ENCODE measurements at places on chromosomes 5 and 9.

GRCh38 chr9:94870465-94870792 is 143.9 kb downstream of the AOPEP start:
- H3K27ac ChIP-seq: no peak overlapping the region
- no peaks in the 10 kb centered on the region for H3K36me3 ChIP-seq
- no peak overlapping the region for H3K4me3 ChIP-seq
- no peak for DNase-seq

GRCh38 chr5:151037561-151038411 is 17.4 kb downstream of the GPX3 start:
- H3K27ac ChIP-seq: no peak overlapping the region
- no peaks in the 10 kb centered on the region for H3K4me1 ChIP-seq
- H3K27me3 ChIP-seq: no peaks in the 10 kb centered on the region
- DNase-seq: no peak

DNA sequence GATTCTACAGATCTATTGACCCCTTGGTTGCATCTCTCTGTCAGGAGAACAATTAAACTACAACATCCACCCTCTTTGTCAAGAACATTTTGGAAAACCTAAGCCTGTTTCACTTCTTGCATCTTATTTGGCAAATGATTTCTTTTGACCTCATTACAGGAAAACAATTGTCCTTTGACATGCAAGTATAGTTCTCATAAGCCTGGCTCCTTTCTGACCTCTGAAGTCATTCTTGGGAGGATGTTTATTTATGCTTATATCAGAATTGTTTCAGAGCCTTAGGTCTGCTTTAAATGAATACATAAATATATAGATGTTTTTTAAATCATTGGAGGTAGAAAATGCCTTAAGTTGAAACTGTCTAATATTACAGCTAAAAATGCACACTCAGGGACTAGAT is 361.3 kb upstream of the PTGER4 start:
- H3K4me1 ChIP-seq: no peaks in the 10 kb centered on the region
- H3K4me3 ChIP-seq: no peak overlapping the region
- DNase-seq: no peak

GRCh38 chr9:106620866-106621265 is 242.1 kb upstream of the ZNF462 start:
- no peaks in the 10 kb centered on the region for H3K4me1 ChIP-seq
- H3K27me3 ChIP-seq: no peaks in the 10 kb centered on the region
- no peak overlapping the region for H3K4me3 ChIP-seq
- no peaks in the 10 kb centered on the region for H3K36me3 ChIP-seq

DNA sequence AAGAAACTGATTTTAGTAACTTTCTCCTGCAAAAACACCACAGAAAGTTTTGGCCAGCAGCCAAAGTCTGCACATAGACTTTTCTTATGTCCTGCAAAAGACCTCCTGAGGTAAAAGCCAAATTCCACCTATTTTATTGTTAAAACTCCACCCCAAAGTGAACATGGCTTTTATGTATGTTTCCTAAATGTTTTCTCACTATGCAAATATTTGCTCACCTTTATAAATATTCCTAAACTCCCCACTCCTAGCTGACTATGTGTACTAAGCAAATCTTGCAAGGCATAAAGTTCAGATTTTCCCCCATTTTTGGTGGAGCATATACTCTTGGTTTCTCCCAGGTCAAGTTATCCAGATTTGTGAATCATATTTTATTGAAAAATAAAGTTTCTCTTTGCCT is 446.2 kb downstream of the DNAH5 start:
- H3K36me3 ChIP-seq: no peaks in the 10 kb centered on the region
- no peak overlapping the region for H3K27ac ChIP-seq
- H3K4me1 ChIP-seq: no peaks in the 10 kb centered on the region
- no peak overlapping the region for H3K4me3 ChIP-seq

GRCh38 chr5:128213340-128213739 is 129.8 kb downstream of the SLC12A2 start:
- DNase-seq: no peak
- H3K27me3 ChIP-seq: no peaks in the 10 kb centered on the region
- no peaks in the 10 kb centered on the region for H3K36me3 ChIP-seq
- no peak overlapping the region for H3K27ac ChIP-seq
- H3K4me3 ChIP-seq: no peak overlapping the region

GRCh38 chr9:101083448-101084202 is 55.1 kb downstream of the PLPPR1 start:
- no peaks in the 10 kb centered on the region for H3K4me1 ChIP-seq
- no peaks in the 10 kb centered on the region for H3K27me3 ChIP-seq
- H3K27ac ChIP-seq: no peak overlapping the region
- DNase-seq: no peak
- H3K4me3 ChIP-seq: no peak overlapping the region

DNA sequence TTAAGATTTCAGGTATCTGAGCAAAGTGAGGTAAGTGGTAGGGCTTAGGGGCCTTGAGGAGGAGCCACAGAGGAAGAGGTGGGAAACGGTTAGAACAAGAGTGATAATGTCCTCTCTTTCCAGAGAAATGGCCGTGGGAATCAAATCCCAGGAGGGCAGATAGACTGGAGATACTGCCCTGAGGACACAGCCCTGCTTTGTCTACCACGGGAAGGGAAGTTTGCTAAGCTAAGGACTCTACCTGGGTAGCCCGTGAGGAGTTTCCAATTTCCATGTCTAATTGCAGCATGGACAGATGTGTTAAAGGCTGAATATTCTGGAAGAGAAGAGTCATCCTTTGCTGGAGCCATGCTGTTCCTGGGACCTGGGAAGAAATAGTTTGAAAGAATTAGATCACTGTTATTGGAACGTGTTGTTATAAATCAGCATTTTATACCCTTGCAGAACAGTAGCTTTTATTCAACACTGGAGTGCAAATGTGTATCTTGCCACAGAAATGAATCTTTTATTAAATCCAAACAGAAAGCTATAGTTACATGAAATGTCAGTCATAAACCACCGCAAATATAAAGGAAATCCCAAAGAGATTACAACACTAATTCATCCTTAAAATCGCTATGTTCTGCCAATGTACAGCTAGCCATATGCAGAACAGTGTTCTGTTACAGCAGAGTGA is 133.2 kb upstream of the LHFPL2 start:
- no peak overlapping the region for H3K27ac ChIP-seq
- H3K4me1 ChIP-seq: peaks cover 12% of the 10 kb centered on the region
- H3K4me3 ChIP-seq: no peak overlapping the region
- no peak for DNase-seq
- H3K36me3 ChIP-seq: peaks cover 21% of the 10 kb centered on the region

GRCh38 chr9:88737031-88737430 is 202.1 kb downstream of the NXNL2 start:
- H3K4me1 ChIP-seq: no peaks in the 10 kb centered on the region
- H3K27me3 ChIP-seq: peaks cover 7% of the 10 kb centered on the region
- DNase-seq: no peak
- H3K36me3 ChIP-seq: no peaks in the 10 kb centered on the region
